Umbilical cord (tissue), 2 donors: ENCODE measurements at places on chromosomes 1 and 21.

DNA sequence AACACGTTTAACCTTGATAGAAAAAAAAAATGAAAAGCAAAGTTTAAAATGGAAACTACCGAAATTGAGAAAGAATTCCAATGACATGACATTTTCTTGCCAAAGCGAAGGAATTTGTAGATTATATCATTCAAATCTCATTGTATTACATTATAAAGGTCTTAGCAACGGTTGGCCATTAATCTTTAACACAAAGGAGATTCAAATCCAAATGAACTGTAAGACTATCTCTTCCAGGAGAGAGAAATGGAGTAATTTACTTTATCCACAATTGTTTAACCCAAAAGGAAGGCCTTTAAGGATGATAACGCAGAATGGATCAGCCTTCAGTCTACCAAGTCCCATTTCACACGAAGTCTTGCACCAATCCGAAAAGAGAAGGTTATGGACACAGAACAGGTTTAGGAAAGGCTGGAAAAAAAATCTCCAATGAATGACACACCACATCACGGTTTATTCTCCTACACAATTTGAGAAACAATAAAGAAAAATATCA lies 1.5 kb downstream of the ENAH start:
- peak; percentile 50 for DNase-seq

DNA sequence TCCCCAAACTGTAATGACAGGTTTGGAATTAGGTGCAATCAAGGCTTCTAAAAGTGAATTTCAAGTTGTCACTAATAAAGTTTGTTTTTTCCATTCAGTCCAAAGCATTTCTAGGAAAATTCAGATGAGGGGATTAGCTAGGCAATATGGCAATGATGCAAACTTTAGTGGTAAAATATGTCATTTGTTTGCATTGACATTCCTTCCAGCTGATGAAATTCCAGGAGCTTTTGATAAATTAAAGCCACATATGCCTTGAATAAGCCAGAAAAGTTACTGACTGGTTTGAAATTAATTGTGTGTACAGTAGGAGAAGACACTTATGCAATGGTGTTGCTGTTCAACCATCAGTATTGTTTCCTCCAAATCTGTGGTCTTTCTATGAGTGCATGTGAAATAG lies 57.8 kb downstream of the MROH9 start:
- DNase-seq, result no peak

GRCh38 chr1:234065794-234066447 lies 161.4 kb downstream of the SLC35F3 start:
- DNase-seq, result peak; percentile 58

DNA sequence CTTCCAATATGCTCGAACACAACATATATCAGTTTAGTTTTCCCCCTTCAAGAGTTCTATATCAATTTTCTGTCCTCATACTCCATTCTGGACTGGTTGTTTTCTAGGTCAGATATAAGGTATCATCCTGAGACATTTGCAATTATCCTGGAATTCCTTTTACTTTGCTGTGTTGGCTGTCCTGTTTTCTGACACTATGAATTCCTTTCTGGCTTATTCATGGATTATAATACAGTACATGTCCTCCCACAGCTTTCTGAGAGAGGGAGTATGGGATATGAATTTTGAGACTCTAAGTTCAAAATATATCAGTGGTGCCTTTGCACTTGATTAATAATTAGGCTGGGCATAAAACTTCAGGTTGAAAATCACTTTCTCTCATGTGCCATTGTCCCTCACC lies 11.9 kb downstream of the PHTF1 start:
- DNase-seq, result no peak

DNA sequence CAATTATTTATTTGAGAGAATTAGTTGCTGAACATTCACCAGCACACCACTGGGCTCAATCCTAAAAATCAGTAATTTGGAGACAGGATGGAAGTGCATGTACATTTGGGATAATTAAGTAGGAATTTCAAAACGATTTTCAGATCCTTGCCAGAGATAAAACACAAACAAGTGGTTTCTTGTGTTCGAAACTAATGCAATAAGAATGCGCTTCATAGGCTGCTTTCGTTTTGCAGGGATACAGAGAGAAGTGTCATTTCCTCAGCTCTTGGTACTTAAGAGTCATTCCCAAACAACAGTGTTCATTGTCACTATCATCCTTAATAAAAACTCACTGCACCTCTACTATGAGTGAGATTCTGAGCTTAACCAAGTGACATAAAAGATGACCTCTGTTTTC lies 20.6 kb upstream of the USP24 start:
- no peak for DNase-seq

DNA sequence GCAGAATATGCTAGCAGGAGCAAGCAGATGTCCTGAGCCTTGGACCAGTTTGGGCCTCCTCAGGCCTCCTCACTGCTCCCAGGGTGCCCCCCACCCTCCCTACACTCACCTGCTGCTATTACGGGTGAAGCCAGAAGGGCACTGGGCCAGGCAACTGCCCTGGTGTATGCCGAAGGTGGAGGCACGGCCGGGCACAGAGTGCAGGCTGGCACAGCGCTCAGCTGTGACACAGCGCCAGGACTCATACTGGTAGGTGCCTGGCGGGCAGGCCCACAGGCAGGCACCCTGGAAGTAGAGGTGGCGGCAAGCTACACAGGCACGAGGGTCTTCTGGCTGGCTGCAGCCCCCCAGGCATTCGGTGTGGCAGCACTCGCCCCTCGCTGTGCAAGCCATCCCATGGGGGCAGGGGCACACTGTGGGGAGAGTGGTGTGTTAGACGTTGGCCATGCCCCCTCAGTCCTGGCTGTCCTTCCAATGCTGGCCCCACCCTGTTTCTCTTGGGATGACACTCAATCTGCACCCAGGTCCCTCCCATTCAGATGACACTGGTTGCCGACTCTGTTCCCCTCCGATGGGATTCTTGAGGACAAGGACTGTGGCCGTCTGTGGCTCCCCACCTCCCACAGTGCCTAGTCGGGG lies 7.0 kb downstream of the INSRR start:
- no peak for DNase-seq

DNA sequence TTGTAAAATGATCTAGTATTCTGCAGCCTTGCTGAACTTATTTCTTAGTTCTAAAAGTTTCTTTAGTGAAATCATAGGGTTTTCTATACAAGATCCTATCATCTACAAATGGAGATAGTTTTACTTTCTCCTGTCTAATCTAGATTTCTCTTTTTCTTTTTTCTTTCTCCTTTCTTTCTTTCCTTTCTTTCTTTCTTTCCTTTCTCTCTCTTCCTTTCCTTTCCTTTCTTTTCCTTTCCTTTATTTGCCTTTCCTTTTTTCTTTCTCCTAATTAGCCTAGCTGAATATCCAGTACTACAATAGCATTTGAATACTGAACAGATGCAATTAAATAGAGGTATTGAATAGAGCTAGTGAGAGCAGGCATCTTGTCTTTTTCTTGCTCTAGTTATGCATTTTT lies 186.6 kb upstream of the SPAG17 start:
- DNase-seq, result no peak

GRCh38 chr21:37871121-37871862 lies 45.0 kb downstream of the KCNJ6 start:
- DNase-seq, result peak; percentile 19

DNA sequence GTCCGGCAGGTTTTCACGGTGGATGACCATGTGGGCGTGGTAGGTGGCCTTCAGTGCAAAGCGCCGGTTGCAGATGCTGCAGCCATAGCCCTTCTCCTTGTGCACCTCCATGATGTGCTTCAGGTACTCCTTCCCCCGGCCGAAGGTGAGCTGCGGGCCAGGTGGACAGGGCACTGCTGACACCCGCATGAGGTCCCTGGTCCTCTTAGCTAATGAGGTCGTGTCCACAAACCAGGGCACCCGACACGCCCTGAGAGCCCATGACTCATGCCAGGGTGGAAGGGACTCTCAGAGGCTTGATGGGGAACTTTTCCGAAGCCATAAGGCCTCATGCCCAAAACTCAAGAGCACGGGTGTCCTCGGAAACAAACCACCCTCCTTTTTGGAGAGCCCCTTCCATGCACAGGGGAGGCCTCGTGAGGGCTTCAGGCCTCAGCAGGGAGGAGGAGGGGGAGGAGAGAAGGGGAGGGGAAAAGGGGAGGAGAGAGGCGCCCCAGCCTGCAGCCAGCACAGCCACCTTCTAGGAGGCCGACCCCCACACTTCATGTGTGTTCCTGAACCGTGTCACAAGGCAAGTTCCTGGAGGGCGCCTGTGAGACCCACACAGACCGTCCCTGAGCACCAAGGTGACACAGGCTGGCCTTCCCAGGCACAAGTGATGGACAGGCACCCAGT lies 54.4 kb upstream of the RIPK4 start:
- no peak for DNase-seq

DNA sequence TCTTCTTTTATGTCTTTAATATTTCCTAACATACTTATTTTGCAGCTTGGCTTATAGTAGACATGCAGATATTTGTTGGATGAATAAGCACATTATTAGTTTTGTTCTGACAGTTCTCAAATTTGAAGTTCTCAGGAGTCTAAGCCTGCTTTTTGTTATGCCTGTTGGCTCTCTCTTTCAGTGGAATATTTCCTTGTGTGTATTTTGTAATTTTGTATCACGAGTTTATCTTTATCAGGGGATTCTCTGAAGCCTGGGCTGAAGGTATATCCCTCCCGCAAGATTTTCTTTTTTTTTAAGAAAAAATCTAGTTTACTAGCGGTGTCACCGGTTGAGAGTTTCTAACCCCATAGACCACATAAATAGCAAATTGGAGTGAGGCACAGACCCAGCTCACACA lies 105.9 kb downstream of the RGL1 start:
- DNase-seq, result peak; percentile 83

- DNase-seq, result no peak
Observed at GRCh38 chr21:43981871-43982210, 30.3 kb upstream of the TRAPPC10 start.

GRCh38 chr1:215636258-215636965 lies 69.3 kb downstream of the KCTD3 start:
- DNase-seq, result peak; percentile 58

DNA sequence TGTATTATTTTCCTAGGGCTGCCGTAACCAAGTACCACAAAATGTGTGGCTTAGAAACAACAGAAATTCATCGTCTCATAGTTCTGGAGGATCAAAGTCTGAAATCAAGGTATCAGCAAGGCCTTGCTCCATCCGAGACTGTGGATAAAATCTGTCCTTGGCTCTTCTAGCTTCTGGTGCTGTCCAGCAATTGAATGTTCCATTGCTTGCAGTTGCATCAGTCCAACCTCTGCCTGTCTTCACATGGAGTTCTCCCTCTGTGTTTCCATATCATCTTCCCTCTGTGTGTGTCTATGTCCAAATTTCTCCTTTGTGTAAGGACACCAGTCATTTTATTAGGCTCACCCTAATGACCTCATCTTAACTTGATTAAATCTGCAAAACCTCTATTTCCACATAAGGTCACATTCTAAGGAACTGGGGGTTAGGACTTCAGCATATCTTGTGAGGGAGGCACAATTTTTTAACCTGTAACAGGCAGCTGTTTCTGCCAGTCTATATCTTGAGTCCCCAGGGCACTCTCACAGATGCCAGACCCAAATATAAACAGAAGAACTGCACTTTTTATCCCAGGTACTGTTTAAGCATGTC lies 84.2 kb downstream of the ERG start:
- no peak for DNase-seq

DNA sequence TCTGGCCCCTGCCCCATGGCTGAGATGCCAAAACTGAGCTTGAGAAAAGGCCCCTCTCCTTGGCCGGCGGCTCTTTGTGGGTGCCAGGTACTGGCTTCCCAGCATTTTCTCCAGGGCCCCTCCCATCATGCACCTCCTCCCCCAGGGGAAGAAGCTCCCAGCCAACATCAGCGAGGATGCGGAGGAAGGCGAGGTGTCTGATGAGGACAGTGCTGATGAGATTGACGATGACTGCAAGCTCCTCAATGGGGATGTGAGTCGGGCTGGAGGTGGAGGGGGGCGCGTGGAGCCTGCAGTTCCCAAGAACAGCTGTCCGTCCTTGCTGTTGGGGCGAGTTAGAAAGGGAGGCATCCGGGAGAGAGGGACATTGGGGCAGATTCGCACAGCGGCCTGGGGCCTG lies 13.5 kb downstream of the PLCH2 start:
- DNase-seq, result no peak

- no peak for DNase-seq
Observed at GRCh38 chr21:18049461-18049860, 195.2 kb upstream of the CHODL start.

GRCh38 chr1:94669198-94669597 lies 127.6 kb upstream of the F3 start:
- no peak for DNase-seq
